Stimulated activated CD4-positive, alpha-beta T cell treated with anti-CD3 and anti-CD28 coated beads, Interleukin-12 subunit alpha, Interleukin-12 subunit beta, amount 100 ng/mL, for 4 hours (primary cell): ENCODE measurements at places on chromosomes 1 and 21.

DNA sequence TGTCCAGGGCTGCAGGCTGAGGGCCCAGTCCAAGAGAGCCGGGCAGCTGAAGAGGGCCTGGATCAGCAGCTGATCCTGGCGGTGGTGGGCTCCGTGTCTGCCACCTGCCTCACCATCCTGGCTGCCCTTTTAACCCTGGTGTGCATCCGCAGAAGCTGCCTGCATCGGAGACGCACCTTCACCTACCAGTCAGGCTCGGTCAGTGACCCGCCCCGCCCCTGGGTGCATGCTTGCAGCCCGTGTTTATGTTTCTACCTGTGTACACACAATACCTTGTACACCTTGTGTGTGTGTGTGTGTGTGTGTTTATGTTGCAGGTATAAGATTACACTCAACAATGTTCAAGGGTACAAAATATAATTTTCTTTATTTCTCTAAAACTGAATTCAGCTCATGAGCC, 13.0 kb downstream of the TIE1 start:
- no peak for DNase-seq

- DNase-seq = no peak
These were observed 38.6 kb downstream of the SIPA1L2 start for GRCh38 chr1:232591344-232591743.

- no peak for DNase-seq
These were observed 58.1 kb downstream of the SERBP1 start for GRCh38 chr1:67372136-67372535.

DNA sequence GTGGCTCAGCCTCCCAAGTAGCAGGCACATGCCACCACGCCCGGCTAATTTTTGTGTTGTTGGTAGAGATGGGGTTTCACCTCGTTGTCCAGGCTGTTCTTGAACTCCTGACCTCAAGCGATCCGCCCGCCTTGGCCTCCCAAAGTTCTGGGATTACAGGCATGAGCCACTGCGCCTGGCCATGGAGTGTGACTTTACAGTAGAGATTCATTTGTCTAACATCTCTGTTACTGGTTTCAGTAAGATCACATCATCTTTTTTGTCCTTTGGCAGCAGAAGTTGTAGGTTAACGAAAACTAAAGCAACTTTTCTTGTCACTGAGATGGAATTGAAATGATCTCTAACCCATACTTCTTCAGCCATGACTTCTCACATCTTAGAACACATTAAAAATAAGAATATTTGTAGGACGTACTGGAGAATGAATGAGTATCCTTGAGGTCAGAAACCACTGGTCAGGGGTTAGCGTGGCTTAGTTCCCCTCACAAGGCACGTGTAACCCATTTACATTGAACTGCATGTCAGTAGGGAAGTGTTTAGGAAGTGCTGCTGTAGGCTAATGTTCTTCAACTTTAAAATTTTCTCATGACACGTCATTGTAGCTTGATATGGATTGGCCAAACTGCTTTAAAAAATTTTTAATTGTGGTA, 75.9 kb downstream of the CAMTA1 start:
- DNase-seq = no peak

DNA sequence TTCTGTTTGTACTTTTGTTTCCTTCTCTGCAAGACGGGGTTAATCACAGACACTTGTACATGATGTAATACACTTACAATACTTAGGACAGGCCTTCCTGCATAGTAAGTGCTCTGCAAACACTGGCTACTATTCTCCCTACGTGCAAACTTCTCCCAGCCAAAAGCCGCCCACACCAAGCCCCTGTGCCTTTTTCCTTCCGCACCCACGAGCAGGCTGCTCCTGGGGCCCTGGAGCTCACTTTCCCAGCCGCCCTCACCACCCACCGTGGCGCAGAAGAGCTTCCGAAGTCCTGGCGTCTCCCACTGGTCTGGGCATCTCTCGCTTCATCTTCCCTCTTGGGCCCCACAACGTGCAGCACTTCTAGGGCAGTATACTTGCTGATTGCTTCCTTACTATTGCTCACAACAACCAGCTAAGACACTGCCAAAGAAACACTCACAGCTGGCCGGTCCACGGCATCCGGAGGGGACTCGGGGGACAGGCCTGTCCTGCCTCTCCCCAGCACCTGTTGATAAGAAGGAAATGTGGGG, 22.5 kb upstream of the GPR157 start:
- no peak for DNase-seq

DNA sequence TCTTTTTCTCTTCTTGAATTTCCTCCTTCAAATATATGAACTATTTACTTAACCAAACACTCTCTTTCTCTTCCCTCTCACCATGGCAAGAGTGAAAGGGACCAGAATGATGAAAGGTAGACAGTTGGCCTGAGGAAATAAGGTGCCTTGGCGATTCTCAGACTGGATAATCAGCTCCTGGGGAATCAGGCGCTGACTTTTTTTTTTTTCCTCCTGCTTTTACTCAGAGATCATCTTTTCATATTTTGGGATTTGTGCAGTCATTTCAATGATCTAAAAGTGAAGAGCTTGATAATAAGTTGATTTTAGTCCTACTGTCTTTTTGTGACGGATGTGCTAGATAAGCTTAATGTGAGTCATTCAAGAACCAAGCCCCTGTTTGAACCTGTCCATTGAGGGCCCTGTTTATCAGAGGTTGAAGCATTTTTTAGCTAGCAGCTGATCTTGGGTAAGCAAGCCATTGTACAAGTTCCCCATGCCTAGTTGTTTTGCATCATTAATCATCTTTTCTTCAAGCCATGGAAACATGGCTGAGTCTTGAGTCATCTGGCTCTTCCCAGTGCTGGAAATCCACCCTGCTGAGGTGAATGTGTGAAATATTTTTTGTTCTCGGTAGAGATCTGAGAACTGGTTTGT, 40.8 kb downstream of the ITSN1 start:
- no peak for DNase-seq

DNA sequence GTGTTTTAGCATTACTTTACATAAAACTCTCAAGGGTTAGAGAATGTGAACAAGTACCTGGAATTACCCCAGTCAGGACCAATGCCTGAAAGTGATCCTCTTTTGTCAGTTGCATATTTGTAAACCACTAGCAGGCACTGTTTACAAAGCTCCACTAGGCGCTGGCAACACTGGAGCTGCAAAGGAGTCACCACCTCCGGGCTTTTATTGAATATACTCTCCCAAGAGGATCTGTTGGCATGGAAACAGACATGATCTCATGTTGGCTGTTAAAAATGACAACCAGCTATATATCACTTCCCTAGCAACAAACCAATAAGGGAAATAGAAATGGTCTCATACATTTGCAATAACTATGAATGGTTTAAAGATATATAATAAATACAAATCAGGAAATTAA, 116.0 kb downstream of the TTLL7 start:
- no peak for DNase-seq

- no peak for DNase-seq
These were observed 91.8 kb downstream of the TRIM11 start for GRCh38 chr1:228314658-228315483.

GRCh38 chr1:179384027-179384426, 18.3 kb downstream of the AXDND1 start:
- DNase-seq = no peak

DNA sequence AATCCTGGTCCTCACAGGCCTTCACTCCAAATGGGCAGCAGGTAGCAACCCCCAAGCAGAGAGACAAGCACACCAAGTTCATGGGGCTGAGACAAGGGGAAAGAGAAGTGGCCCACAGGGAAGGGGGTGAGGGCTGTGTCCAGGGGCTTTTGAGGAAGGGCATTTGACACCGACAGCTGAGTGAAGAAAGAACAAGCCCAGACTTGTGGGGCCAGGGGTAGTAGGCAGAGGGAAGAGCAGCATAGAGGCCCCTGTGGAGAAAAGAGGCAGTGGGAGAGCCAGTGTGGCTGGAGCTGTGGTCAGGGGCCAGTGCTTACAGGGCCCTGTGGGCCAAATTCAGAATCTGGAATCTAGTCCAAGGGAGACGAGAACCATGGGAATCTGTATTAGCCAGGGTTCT, 85.4 kb downstream of the IGSF21 start:
- no peak for DNase-seq

DNA sequence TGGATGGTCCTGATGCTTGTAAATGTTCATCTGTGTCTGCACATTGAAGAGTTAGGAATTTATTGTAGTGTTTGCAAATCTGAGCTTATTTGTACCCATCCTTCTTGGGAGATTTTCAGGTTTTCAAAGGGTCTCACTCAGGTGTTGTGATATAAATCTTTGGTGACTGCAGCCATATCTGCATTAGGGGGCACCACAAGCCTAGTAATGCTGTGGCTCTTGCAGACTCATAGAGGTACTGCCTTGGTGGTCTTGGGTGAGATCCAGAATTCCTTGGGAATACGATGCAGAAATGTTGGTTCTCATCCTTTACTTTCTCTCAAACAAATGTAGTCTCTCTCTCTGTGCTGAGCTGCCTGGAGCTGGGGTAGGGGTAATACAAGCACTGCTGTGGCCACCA, 405.9 kb downstream of the TTLL7 start:
- DNase-seq = no peak

DNA sequence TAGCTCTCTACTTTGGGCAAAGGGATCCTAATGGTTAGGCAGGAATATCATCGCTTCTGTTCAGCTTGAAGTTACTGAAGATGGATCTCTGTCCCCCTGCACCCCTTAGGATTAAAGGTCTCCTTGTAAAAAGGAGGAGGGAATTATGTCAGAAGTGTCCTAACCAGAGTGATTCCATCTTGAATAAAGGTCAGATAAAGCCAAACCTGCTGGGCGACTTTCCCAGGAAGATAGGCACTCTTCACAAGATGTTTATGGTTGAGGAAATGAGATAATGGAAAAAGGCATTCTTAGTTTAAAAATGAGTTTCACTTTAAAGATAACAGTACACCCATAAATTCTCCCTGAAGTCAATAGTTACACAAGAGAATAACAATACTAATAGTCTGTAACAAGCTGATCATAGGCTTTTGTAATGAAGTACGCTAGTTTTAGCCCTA, 1.7 kb upstream of the NENF start:
- no peak for DNase-seq

- DNase-seq = no peak
These were observed 13.8 kb upstream of the SEC16B start for GRCh38 chr1:177983482-177984135.

DNA sequence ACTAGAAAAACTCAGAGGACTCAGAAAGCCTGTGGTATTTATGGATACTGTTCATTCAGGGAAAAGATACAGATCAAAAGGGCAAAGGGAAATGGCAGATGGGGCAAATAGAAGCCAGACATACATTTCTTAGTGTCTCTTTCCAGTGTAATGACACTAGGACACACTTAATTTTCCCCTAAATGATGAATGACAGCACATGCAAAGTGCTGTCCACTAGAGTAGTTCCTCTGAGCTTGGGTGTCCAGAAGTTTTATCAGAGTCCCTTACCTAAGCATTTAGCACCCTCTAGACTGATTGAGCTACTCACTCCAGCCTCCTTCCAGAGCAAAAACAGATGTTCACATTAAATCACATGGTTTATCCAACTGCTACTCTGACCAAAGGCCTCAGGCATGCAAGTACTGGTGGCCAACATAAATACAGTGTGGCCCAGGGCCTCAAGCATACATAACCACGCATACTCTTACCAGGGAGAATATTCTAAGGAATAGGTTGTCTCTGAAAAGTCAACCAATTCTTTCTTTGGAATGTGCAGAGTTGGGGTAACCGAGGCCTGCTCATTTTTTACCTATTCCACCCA, 166.9 kb downstream of the NCAM2 start:
- no peak for DNase-seq

DNA sequence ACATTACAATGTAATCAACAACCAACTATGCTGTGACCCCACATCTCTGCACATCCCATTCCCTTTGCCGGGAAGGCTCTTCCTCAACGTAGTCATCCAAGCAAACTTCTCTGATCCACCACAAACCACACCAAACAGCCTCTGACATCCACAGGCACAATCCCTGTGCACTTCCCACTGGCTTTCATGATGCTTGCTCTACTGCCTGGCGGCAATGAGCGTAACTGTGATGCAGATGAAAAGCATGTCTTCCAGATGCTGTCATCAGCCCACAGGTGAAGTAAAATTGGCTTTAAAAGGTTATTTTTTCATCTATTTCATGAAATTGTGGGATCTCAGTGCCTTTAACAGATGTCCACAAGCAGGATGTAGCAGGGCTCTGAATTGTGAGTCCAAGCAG, 635.2 kb downstream of the SMYD3 start:
- DNase-seq = no peak

DNA sequence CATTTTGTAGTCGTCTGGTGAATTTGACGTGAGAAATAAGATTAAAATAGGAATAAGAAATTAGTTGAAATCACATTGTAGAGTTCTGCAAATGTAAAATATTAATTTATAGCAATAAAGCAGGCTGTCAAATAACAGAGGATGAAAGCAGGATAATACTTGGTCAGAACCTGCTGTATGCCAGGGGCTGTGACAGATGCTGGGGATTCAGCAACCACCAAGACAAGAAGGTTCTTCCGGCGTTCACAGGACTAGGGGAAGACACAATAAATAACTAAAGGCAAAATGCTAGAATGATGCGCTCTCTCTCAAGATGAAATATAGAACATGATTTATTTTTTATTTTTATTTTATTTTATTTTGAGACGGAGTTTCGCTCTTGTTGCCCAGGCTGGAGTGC, 6.8 kb upstream of the PARK7 start:
- DNase-seq = no peak

GRCh38 chr1:25137521-25138395, 94.5 kb downstream of the SYF2 start:
- no peak for DNase-seq

GRCh38 chr1:65725064-65725463, 67.6 kb upstream of the PDE4B start:
- no peak for DNase-seq

DNA sequence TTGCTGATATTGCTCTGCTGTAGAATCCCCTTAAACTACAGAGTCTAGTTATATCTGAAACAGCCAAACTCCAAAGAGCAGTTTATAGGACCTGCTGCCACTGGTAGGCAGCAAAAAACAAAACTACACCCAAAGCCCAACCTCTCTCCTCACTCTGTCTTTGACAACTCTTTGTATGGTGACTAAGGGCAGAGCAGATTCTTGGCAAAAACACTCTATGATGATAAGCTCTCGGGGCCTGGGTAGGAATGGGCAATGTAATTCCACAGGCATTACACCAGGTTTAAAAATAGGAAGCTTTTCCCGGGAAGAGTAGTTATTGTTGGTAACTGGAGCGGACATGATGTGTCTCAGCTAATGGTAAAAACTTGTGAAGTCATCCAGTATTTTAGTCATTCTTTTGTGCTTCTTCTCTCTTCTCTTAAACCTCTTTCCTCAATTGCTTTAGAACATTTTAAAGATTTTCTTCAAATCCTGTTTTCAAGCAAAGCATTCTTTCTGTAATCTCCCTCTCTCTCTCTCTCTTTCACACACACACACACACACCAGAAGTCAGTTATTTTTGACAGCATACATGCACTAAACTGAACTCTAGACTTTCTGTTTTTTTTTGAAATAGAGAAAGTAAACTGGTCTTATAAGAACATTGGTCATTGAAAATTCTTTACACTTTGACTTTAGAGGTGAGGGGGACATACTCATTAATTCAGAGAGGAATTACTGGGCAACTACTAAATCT, 193.5 kb downstream of the PAPPA2 start:
- no peak for DNase-seq

- no peak for DNase-seq
These were observed 77.6 kb upstream of the CD34 start for GRCh38 chr1:207988326-207989165.

- DNase-seq = no peak
These were observed 359.6 kb upstream of the PTBP2 start for GRCh38 chr1:96361961-96362360.

GRCh38 chr1:148160343-148161052, 8.4 kb upstream of the NBPF11 start:
- no peak for DNase-seq
